CD4-positive, alpha-beta T cell treated with Interleukin-15 for 4 hours (primary cell): ENCODE measurements at places on chromosomes 5 and 9.

GRCh38 chr5:169226895-169227294 lies 74.0 kb downstream of the SLIT3 start:
- no peak for DNase-seq

DNA sequence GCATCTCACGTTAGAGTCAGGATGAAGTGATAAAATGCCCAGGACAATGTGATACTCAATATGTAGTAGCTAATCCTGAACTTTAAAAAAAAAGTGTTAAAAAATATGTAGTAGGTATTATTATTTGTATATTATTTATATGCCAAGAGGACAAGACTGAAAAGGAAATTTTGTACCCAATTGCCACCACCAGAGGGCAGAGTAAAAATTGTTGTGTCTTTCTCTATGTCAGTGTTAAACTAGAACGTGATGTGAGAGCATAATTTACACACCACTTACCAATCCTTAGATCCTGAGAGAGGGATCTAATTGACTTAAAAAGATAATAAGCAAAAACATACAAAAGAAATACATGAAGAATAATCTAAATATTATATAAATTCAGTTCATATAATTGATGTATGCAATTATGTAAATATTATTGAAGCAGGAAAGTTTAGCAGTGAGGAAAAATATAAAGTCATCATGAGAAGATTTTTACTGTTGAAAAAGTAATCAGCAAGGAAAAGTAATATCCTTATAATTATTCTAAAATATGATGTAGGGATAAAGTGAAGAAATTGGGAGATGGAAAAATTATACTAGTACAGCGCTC lies 288.9 kb downstream of the RAB3C start:
- peak; percentile 30 for DNase-seq

DNA sequence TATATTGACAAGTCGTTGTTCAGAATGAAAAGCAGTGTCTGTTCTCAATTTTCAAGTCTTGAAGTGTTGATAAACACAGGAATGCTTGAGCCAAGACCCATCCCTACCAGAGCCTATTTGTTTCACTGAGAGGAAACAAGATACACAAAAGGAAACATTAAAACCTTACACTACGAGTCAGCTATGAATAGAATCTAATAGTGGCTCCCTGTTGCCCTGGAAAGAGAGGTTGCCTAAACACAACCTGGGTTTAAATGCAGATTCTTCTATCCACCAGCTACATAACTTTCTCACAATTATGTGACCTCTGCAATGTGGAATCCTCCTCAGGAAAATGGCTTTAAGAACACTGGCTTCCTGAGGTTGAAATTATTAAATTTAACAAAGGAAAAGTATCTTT lies 29.1 kb upstream of the BNC2 start:
- no peak for DNase-seq

DNA sequence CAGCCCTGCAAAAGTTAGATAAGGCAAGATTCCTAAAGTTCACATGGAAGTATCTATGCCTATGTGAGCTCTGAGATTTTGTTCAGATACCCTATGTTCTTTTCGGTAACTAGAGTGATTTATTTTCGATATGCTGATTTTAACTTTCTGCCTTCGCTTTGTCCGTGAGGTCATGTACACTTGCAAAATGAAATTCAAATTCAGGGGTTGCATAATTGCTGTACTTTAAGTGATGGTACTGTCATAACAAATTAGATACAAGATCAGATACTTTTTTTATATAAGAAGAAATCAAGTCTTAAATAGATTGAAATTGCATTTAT lies 350 bp upstream of the ECPAS start:
- no peak for DNase-seq

GRCh38 chr5:176188506-176189193 lies 49.6 kb upstream of the SIMC1 start:
- DNase-seq, result no peak

GRCh38 chr5:43658509-43658908 lies 55.5 kb downstream of the NNT start:
- no peak for DNase-seq

- no peak for DNase-seq
Measured at GRCh38 chr9:76987594-76988200, 31.8 kb upstream of the FOXB2 start.

DNA sequence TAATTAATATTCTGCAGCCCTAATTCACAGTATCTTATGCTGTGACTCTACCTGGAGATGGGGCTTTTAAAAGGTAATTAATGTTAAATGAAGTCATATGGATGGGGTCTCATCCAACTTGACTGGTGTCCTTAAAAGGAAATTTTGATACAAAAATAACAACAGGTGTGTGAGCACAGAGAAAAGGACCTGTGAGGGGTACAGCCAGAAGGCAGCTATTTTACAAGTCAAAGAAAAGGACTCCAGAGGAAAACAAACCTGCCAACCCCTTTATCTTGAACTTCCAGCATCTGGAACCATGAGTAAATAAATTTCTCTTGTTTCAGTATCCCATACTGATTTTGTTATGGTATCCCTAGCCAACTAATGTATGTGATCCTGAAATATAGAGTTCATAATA lies 250.3 kb downstream of the TMEM232 start:
- DNase-seq, result no peak

GRCh38 chr9:93619272-93619775 lies 42.9 kb downstream of the PHF2 start:
- DNase-seq, result no peak

DNA sequence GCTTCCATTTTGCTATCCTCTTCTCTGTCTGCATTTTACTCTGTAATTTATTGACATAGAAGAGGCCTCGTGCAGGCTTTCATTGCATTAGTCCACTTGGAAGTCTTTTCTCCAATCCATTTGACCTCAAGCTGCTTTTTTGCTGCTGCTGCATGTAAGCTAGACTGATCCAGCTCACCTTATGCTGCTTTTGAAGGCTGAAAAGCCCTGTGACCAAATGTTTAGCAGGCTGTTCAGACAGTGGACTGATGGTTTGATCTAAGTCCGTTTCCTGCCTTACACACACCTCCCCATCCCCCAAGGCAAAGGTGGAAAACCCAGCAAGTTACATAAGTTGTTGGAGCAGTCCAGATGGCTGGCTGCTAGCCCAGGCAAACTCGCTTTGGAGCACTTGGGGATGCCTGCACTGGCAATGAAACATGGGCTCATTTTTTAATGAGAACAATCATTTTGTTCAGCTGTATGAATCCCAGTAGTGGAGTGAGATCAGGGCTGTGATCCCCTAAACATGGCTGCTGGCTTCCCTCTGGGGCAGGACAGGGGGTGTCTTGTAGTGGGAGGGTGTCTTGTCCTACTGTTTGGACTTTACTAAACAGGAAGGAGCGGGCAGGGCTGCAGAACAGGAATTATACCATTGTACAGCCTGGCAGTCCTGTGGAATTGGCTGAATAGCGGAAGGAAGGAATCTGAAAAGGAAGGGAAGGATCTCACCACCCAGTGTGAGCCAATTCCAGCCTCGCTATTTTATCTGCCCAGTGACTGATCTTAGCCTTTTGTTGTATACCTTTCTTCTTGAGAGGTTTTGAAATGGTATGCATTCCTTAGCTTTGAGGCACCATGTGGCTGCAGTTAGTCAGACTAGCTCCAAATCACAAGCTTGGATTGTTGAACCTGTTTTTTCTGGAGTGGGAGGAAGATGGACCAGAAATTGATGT lies 212.0 kb downstream of the ARHGAP26 start:
- DNase-seq, result no peak

GRCh38 chr9:17865881-17866280 lies 287.0 kb downstream of the SH3GL2 start:
- no peak for DNase-seq

DNA sequence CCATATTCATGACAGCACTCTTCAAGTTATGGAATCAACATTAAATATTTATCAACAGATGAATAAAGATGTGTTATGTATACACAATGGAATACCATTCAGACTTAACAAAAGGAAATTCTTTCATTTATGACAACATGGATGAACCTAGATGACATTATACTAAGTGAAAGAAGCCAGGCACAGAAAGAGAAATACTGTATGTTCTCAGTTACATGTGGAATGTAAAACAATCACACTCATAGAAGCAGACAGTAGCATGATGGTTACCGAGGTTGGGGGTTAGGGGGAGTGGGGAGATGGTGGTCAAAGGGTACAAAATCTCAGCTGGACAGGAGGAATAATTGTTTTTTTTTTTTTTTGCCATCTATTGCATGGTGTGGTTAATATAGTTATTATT lies 431.9 kb downstream of the DMAC1 start:
- DNase-seq, result no peak

DNA sequence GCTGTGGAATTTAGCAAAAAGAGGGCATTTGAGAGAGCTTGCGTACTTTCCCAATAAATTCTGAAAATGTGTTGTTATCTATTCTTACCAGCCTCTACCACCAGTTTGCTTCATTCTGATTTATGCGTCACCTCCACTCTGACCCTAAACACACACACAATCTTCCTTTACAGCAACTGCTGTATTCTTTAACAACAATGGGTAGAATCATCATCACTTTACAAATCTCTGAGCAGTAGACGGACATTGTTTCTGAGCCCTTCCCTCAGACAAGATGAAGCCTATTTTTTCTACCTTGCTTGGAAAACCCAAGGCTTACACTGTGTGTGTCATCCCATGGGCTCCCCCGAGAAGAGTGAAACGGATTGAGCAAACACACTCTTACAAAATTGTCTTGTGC lies 83.1 kb upstream of the RASA1 start:
- DNase-seq, result no peak

- DNase-seq, result no peak
Measured at GRCh38 chr9:79264041-79264440, 307.7 kb upstream of the TLE4 start.

GRCh38 chr5:113232221-113232620 lies 202.6 kb downstream of the TSSK1B start:
- DNase-seq, result no peak

DNA sequence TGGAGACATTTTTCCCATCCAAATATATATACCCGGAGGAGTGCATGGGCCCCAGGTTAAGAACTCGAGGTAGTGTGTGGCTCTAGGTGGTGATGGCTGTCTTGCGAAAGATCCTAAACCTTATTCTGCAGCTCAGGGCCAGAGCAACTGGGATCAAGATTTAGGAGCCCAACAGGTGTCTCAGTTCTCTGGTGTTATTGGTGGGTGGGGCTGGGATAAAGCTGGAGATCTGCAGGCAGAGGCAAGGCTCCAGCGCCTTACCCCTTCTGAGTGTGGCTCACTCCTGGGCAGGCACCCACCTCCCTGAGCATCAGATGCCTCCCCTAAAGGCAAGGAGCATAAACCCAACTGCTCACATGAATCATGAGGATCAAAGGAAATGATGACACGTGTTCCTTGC lies 11.2 kb downstream of the UBE2QL1 start:
- DNase-seq, result no peak

- DNase-seq, result no peak
Measured at GRCh38 chr5:56673171-56673570, 142.2 kb upstream of the MAP3K1 start.

GRCh38 chr5:147675168-147675567 lies 107.4 kb downstream of the JAKMIP2 start:
- no peak for DNase-seq

DNA sequence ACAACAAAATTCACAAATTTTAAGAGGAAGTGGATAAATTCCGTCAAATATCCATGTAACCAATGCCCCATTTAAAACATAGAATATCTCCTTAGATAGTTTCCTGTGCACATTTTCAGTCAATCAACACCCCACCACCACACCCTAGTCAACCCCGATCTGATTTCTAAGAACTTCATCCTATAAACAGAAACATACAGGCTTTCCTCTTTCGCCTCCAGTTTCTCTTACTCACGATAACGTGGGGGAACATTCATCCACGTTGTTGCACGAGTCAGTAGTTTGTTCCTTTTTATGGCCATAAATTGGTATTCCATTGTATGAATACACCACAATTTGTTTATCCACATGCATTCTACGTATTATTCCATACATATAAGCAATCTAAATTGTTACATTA lies 35.6 kb upstream of the TRIO start:
- no peak for DNase-seq

- DNase-seq, result no peak
Measured at GRCh38 chr9:93491593-93492232, 38.3 kb upstream of the FAM120AOS start.

- DNase-seq, result no peak
Measured at GRCh38 chr5:27818888-27819287, 780.5 kb upstream of the CDH9 start.

DNA sequence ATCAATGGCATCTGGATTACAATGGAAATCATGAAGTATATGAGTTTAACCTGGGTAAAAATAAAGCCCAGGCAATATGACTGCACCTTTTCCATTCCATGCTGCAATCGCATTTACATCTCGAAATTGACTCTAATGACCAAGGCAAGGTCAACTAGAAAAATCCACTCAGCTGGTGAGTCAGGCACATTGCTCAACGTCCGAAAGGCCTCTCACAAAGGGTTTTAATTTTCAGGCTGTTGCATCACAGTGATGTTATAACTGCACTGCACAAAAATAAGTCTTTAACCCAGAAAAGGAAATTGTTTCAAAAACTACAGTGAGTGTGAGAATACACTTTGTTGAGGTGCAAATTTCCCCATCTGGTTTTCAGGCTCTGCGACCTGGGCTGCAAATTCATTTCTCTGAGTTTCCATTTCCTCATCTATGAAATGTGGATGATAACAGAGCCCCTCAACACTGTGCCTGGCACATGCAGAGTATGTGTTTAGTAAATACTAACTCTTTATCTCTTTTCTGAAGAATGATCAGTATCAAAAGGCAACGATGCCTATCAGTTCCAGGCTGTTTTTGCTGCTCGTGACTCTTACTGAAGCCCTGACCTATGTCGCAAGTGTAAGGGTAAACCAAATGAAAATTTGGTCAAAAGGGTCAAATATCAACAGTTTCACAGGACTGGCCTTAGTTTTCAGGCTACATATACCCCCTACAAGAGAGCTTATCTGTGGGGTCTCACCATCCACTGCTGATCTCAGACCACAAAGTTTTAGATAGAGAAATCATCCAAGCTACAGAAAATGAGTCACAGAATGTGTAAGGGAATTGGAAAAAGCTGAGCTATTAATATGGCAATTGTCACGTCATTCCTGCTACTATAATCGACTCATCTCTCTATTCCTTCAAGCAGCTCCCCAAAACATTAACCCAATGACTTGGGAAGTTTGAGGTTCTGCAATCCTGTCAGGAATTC lies 4.1 kb downstream of the NFIL3 start:
- peak; percentile 12 for DNase-seq

- DNase-seq, result no peak
Measured at GRCh38 chr9:37540634-37541033, 35.5 kb downstream of the FBXO10 start.

GRCh38 chr5:126920291-126920690 lies 110.1 kb downstream of the MARCHF3 start:
- DNase-seq, result no peak

- DNase-seq, result no peak
Measured at GRCh38 chr9:32345243-32345642, 39.2 kb upstream of the ACO1 start.

DNA sequence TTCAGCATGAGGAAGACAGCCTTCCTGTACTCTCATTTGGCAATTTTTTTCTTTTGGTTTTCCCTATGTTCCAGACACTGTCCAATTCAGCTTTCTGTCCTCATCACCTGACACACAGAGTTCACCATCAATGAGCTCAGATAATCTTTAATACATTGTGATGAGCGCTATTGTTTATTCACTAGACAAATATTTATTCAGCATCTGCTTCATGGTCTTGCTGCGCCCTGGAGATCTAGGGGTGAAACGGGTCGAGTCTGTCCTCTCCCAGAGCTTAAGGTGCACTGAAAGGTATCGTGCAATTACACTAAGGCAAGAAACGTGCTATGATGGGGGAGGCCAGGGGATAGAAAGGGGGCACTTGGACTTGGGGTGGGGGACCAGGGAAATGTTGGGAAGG lies 281.6 kb downstream of the ZSWIM6 start:
- no peak for DNase-seq
